Stimulated activated CD4-positive, alpha-beta T cell treated with anti-CD3 and anti-CD28 coated beads, Interleukin-1b, Interleukin-23, amount 100 ng/mL, for 24 hours (primary cell): ENCODE measurements at places on chromosomes 7 and 10.

DNA sequence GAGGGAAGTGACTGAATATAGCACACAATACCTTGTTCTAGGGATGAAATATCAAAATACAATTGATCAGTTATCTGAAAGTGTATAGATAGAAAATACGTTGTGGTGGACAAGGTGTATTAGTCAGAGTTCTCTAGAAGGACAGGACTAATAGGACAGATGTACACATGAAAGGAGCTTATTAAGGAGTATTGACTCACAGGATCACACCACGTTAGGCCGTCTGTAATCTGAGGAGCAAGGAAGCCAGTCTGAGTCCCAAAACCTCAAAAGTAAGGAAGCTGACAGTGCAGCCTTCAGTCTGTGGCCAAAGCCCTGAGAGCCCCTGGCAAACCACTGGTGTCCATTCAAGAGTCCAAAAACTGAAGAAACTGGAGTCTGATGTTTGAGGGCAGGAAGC lies 406.1 kb downstream of the MDFIC start:
- DNase-seq, result no peak

DNA sequence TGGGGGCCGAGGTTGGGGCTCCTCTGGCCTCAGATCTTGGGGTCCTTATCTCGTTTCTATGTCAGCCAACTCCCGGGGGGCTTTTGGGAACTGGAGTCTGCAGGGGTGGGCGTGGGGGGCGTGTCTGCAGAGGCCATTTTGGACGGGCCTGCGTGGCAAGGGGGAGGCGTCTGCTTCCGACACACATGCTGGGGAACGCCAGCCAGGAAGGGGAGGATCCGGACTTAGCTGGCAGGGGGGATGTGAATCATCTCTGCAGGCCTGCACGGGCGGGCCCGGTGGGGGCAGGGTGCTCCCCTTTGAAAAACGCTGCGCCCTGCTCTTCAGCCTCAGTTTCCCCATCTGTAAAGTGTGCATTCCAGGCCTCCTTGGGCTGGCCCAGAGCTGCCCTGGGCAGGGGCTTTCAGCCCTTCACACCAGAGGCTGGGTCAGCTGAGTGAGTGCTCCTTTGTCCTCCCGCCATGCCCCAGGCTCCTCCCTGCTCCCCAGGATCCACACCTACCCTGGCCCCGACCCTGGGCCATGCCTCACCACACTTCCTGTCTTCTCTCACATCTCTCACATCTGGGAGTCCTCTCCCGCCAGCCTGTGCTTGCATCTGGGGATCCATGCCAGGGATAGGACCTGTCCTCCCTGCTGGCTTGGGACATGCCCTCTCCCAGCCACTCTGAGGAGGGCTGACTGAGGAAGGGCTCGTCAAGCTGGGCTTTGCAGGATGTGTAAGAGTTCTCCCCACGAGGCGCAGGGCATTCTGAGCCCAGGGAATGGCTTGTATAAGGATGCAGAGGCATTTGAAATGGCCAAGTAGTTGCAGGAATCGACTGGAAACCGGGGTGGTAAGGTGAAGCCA lies 172.6 kb upstream of the TNRC18 start:
- peak; percentile 72 for DNase-seq

GRCh38 chr10:30047430-30047829 lies 12.0 kb downstream of the JCAD start:
- no peak for DNase-seq

DNA sequence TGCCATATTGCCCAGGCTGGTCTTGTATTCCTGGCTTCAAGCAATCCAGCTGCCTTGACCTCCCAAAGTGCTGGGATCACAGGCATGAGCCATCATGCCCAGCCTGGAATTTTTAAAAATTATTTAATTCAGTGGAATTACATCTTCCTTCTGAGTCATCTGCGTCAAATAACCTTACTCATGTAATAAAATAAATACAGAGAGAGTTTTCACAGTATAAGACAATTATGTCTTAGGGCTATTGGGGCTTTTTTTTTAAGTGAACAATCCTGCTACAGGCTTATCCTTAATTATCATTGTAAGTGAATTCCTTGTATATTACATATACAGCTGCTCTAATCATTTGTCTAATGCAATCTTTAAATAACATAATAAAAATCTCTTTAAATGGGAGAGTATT lies 108.3 kb downstream of the MAPK8 start:
- DNase-seq, result no peak

DNA sequence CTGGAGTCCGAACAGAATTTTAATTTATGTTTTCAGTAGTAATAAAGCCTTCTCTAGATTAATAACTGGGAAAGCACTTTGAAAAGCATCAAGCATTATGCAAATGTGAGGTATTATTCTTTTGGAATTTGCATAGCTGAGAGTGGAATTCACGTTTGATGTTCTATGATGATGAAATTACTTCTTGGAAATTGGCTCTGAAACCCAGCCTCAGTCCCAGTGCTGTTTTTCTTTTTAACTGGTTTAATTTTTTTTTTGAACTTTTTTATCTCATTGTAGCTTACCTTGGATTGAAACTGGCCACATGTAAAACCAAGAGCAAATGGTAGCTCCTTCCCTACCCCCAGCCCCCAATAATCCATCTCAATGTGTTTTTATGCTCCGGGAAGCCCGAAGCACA lies 1.2 kb downstream of the TBXAS1 start:
- no peak for DNase-seq

DNA sequence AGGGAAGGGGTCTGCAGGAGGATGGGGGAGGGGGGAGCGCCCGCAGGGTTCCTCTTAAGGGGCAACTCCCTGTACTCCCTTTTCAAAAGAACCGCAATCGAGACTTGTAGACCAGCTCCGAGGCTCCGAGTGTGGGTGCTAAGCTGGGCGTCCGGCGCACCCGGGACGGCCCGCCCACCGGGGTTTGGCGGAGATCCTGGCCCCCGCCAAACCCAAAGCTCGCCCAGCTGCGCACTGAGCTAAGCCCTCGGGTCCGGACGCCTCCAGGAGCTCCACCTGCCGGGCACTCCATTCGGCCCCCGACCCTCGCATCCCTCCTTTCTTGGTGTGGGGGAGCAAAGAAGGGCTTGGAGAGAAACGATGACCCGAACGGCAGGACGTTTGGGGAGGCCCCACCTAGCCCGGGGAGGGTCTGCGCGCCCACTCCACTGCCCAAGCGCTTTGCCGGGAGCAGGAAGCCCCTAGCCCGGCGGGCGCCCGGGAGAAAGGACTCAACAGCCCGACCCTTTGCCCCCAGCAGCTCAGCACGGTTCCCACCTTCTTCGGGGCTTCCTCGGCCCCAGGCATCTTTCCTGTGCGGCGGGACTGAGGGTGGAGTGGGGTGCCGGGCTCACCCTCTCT lies 651 bp downstream of the AFAP1L2 start:
- no peak for DNase-seq

GRCh38 chr7:114160925-114161324 lies 242.1 kb upstream of the PPP1R3A start:
- DNase-seq, result no peak

DNA sequence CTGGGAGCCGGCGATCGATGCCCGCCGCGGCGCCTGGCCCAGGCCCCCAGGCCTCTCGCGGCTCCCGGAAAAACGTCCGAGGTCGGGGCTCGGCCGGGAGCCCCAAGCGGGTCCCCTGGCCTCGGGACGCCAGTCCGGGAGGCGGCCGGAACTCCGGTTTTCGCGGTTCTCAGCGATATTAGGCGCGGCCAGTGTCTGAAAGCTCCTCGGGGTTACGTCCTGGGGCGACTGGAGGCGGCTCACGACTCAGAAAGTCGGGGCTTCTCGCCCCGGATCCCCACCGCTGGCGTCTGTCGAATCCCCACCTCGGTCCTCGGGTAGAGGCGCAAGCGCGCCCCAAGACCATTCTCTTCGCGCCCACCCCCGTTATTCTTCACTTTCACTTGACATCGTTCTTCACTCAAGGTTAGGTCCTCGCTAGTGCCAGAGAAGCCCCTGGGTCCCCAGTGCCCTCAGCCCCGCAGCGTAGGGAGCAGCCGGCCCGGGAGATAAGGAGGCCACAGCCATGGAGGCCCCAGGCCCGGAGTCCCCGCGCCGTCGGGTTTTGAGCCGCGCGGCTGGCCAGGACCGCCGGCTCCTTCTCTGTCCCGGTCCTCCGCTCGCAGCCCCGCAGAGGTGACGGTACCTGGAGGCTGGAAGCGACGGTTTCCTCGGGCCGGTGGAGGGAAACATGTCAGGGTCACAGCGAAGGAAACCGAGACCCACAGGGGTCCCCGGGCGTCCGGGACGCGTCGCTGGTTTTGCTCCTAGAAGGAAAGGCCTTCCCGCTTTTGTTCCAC lies 35.2 kb upstream of the EBLN1 start:
- no peak for DNase-seq

GRCh38 chr10:1166101-1166827 lies 110.1 kb downstream of the WDR37 start:
- no peak for DNase-seq

DNA sequence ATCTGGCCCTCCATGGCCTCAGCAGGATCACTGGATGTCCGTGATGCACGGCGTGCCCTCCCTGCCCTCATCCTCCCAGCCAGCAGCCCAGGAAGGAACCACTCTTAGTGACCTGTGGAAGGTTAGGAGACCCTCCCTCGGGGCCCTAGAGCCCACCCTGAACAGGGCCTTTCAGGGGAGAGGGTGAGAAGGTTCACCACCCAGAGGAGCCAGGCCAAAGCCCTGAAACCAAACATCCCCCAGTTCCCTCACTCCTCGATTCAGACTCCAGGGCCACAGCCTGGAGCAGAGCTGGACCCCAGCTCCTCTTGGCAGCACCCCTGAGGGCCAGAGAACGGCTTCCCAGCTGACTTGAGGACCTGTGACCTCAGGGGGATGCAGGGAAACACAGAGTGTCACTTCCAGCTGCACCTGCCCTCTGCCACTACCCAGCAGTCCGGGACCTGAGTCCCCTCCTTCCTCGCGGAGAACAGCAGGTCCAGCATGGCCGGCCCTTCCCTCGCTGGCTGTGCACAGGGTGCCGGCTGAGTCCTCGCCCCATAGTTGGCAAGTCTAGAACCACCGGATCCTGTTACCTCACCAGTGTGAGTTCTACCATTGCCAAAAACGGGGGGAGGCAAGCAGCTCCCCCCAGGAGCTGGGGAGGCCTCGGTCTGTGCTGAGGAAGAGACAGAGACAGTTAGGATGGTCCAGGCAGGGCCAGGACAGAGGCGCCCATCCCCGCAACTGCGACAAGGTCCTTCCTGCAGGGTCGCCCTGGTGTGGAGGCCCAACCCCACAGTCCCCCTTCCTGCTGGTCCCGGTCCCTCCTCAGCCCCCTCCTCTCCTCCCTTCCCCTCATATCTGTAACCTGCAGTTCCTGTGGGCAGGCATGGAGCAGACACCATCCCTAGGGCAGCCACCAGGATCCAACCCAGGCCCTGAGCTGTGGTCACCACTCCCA lies 158.6 kb downstream of the NRF1 start:
- DNase-seq, result no peak

DNA sequence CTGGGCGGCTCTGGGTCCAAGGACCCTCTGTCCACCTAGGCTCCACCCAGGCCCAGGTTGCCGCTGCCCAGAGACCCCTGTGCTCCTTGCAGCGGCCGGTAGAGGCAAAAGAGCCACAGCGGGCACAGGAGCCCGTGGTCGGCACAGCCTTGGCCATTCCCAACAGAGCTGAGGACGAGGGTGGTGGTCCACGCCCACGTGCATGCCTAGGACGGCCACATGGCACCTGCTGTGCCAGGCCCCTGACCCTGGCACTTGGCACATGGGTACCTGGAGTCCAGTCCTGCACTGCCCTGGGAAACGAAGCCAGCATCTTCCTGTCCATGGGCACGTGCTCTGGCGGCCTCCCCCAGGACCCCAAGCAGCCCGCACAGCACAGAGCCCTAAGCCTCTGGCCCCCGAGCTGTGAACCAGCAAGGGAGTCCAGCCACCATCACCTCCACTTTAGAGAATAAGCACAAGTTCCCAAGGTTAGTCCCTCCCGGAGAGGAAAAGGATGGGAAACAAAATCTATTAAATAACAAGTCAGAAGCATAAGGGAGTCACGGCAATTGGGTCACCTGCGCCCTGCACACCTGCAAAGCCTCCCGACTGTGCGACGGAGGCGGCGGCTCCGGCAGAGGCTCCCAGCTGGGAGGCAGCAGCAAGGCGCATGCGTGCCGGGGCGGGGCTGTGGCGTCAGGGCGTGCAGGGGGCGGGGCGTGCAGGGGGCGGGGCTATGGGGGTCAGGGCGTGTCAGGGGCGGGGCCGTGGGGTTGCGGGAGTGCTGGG lies 59.1 kb downstream of the STK32C start:
- DNase-seq, result peak; percentile 21

DNA sequence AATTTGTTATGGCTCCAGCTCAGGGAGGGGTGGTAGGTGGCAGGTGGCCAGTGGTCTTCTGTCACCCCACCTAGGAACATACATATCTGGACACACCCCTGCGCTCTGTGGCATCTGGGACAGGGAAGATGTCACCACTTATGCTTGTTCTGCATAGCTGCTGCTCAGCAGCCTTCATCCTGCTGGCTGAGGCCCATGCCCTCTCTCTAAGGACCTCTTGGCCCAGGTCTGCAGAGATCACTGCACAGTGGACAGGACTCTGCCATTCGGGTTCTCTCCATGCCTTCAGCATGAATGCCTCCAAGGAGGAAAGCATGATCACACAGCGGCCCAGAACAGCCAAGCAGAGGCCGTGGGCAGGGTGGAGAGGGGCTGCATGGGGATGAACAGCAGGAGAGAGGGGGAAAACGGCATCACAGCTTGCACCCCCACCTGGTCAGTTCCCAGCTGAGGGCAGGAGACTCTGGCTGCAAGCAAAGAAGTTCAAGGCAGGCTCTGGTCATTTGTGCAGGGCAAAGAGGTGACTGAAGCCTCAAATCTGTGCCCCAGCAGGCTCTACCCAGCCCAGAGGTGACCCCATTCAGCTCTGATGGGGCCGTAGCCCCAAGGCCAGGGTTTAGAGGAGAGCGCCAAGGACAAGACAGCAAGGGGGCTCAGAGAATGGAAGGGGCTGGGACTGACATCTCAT lies 47.8 kb upstream of the GDF10 start:
- DNase-seq, result no peak

DNA sequence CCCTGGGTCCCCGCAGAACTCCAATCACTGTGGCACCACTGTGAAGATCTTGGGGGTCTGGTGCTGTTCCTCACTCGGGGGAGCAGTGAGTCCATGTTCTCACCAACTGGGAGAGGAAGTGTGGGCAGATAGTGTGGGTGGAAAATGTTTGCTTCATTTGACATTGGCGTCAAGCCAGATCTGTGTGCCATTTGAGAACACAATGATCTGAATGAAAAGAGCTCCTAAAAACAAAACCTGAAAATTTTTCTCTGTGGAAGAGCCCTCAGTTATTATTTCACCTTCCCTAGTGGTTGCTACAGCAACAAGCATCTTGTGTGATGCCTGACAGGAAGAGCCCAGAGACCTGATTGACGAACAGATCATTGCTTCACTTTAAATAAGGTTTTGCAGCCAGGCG lies 125.6 kb downstream of the VIPR2 start:
- no peak for DNase-seq
